ENCODE measurements at places on chromosomes 16 and 17.

- no peak for DNase-seq
These were observed 268.3 kb upstream of the MAF start for GRCh38 chr16:79868841-79869240.

DNA sequence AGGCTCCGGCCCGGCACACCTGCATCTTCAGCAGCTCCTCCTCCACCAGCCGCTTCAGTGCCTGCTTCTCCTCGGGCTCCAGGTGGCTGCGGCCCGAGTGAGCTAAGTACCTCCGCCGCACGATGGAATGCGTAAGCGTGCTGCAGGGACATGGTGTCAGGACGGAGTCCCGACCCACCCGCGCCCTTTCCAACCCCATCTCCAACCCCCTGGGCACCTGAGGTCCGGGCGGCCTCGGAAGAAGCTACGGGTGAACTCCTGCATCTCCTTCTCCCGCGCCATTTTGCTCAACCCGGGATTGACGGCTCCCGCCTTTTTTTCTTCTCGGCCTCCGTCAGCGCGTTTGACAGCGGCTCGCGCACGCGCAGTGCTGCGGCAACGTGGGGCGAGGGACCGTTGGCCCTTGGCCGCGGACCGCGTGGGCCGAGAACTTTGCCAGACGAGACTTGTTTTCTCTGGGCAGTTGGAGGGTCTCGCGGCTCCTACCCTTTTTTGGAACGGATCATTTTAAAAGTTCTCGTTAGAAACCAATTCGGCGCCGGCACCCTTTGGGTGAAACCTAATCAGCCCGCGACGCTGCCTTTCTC lies at the start of gene HIRIP3:
Gene HIRIP3 (minus strand): TSS at position 294 of the 587 bp plus-strand sequence. CDS start 12 bp downstream, at position 282.
- DNase-seq, result peak; percentile 79

DNA sequence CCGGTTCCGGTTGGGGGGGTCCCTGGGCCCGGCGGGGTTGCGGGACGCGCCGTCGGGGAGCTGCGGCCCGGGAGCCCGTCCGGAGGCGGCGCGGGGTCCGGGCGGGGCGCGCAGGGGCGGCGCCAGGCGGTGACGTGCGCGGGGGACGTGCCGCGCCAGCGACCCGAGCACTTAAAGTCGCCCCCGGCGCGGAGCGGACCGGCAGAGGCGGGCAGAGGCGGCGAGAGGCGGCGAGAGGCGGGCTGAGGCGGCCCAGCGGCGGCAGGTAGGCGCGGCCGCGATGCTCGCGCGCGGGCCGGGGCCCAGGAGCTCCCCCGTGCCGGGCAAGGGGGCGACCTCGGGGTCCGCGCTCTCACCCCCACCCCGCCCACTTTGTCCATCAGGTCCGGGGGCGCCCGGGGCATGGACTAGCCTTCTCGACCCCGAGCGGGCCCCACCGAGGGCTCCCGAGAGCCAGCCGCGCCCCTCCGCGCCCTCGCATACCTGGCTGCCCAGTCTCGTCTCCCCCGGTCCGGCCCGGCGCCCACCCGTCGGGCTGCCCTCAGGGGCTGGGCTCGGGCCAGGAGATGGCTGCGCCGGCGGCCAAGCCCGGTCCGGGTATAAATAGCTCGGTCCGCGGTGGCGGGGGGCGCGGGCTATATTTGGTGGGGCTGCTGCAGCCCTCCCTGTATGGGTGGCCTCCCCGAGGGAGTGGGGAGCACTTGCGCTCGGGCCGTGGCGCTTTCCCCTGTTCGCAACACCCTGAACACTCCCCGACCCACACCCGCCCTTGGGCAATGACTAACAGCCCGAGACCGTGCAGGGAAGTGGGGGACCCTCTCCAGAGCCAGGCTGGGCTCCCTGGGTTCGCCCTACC lies at the start of gene SLC16A3:
Gene SLC16A3 (plus strand): TSS at position 201 of the 856 bp plus-strand sequence. CDS start 6,967 bp downstream, outside the sequence.
- DNase-seq, result peak; percentile 87

GRCh38 chr17:49069585-49070273 lies 62.8 kb upstream of the B4GALNT2 start:
- no peak for DNase-seq

GRCh38 chr16:8727857-8728618 lies 53.6 kb downstream of the ABAT start:
- DNase-seq, result no peak

DNA sequence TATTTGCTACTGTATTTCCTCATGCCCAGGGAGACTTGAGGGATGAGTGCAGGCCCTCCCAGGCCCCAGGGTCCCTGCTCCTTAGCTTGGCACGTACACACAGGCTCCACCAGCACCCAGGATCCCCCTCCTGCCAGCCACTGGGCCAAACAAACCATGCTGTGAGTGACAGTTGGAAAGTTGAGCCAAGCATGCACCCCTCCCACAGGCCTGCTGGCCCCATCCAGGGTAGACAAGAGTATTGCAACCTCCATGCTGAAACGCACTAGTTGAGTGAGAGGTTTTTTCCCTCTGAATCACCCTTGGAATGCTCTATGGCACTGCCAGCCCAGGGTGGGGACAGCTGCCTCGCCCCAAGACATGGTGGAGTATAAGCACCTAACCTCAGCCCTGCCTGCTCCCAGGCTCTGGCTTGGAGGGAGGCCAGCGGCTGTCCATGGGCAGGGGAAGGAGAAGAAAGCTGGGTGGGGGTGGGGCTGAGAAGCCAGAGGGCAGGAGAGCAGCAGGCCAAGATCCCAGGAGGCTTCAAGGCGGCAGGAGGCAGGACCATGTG lies 49.6 kb downstream of the PITPNM3 start:
- DNase-seq, result no peak

DNA sequence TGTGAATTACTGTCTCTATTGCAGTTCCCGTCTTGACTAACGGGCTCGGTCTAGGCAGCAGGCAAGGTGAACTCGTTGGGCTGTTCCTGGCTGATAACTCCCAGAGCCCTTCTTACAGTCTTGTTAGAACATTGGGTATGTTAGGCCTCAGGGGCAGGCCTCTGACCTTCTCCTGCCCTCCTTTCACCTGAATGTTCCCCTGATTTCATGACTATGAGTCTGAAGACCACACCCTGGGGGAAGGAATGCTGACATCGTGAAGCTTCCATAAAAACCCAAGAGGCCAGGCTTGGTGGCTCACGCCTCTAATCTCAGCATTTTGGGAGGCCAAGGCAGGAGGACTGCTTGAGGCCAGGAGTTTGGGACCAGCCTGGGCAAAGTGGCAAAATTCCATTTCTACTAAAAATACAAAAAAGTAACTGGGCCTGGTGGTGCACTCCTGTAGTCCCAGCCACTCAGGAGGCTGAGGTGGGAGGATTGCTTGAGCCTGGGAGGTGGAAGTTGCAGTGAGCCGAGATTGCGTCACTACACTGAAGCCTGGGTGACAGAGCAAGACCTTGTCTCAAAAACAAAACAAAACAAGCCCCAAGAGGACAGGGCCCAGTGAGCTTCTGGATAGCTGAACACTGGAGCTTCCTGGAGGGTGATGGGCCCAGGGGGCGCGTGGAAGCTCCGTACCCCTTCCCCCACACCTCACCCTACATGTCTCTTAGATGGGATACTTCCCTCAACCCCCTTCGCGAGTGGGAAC lies 47.8 kb upstream of the FBXO47 start:
- DNase-seq, result no peak

GRCh38 chr16:71459510-71459909 lies 2.5 kb downstream of the ZNF23 start:
- DNase-seq, result no peak

DNA sequence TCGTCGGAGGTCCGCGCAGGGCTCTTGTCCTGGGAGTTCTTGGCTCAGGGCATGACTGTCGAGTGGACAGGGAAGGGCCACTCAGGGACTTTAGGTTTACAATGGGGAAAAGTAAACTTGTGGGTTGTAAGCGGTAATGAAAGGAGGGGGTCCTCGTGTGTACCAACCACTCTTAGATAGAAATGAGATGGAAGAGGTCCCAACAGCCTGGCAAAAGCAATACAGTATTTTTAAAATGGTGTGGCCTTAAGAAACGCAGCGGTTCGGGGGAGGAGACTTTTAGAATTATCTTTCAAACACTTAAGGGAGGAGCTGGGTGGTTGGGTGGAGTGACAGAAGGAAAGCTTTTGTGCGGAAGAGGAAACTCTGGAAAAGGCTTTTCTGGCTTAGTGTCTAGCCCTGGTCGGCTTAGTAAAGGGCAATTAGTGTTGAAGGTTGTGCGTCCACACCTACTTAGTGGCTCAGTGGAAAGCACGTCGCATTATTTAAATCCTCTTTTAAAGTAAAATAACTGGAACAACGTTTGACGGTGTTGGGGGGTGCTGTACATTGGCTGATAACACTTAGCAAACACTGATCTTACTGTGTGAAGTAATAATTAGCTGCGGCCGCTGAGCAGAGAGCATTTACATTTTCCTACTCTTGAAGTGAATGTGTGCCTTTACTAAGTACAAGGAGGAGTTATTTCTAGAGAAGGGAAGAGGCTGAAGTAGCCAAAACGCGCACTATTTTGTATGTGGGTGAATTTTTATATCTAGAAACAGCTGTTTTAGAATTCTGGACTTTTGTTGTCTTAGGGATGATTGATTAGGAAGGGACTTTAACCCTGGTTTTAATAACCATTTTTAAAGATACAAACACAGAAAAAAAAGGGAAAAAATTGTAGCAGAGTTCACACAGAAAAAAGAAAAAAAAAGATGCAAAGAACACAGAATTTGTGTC lies 1.0 kb downstream of the WSB1 start:
- peak; percentile 3 for DNase-seq

DNA sequence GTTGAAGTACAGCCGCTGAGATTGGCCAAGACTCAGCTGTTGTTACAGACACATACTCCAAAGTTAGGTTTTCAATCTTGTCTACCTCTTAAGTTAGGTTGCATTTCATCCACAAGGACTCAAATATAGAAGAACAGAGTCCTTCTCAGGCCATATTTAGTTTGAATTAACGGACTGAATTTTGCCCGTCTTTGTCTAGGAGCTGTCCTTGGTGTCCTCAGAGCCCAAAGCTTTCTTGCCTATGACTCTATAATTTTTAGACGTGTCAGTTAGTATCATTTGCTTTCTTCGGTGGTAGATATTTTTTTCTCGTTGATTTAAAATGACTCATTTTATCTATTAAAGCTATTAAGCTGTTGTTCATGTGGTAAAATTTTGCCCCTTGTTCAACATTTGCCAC lies 403.2 kb downstream of the HS3ST3B1 start:
- no peak for DNase-seq

DNA sequence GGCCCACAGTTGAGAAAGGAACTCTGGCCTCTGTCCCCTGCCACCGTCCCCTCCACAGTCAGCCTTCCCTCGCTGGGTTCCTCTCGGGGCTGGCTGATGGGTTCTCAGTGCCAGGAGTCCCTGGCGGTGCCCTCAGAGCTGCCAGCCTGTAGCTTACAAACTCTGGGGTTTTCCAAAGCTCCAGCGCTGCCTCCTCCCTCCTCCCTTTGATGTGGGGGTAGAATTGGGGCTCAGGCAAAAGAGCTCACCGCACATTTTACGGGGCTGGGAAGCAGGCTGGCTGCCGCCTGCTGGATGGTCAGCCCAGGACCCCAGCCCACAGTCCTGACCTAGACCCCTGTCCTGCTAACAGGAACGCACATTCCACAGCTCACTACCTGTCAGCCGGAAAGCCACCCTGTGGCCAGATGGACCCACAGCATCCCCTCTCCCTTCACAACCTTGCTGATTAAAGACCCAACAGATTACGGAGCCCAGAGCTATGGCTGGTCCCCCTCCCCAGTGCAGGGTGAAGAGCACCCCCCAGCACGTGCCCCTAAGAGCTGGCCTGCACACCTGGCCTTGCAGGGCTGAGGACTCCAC lies 6.0 kb downstream of the VASN start:
- no peak for DNase-seq

DNA sequence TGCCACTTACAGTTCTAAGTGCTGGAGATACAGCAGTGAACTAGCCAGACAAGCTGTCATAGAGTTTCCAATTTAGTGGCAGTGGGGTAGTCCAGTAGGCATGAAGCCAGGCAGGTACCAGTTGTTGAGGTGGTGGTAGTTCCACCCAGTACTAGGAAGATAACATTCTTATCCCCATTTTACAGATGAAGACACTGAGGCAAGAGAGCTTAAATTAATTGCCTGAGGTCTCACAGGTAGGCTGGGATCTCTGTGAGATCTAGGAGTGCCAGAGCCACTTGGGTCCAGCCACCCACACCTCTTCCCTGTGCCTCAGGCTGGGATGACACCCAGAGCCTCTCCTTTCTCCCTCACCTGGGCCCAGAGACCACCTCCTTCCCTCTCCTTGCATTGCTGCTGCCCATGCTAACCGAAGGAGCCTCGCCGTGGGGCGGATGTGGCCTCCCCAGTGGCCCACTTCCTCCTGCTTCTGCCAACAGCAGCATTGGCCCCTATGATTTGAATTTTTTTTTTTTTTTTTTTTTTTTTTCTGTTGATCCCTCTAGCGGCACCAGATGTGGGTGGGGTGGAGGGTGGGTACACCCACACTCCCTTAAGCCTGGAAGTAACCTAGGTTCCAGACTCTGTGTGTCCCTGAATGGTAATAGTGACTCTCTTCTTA lies 114.0 kb downstream of the PRKCB start:
- peak; percentile 15 for DNase-seq

GRCh38 chr17:19014628-19015215 lies 10.2 kb upstream of the FAM83G start:
- no peak for DNase-seq

DNA sequence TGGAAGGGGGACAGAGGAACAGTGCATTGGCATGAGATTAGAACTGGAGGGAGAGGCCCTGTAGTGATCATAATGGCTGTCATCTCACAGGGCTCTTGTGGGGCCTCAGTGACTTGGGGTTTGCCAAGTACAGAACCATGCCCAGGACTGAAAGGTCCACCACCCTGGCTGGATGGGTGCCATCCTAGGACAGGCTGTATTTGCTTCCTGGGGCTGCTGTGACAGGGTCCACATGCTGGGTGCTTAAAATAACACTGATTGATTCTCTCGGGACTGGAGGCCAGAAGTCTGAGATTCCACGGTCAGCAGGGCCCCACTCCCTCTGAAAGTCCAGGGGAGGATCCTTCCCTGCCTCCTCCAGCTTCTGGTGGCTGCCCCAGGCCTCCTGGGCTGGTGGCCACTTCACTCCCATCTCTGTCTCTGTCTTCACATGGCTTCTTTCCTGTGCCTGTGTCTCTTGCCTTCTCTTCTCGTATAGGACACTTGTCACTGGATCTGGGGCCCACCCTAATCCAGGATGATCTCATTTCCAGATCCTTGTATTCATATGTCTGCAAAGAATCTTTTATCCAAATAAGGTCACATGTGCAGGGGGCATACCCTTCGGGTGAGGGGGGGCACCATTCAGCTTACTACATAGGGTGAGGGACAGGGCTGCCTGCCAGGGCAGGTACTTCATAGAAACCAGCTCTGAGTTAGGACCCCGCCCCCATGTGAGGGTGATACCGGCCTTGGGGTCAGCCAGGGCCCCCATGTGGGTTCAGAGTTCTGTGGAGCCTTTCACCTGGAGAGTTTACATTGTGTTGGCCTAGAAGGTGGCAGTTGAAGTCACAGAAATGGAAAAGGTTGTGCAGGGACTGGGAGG lies 52.6 kb downstream of the USP22 start:
- no peak for DNase-seq

GRCh38 chr17:78154903-78155811 lies 9.0 kb downstream of the C17orf99 start:
- no peak for DNase-seq

DNA sequence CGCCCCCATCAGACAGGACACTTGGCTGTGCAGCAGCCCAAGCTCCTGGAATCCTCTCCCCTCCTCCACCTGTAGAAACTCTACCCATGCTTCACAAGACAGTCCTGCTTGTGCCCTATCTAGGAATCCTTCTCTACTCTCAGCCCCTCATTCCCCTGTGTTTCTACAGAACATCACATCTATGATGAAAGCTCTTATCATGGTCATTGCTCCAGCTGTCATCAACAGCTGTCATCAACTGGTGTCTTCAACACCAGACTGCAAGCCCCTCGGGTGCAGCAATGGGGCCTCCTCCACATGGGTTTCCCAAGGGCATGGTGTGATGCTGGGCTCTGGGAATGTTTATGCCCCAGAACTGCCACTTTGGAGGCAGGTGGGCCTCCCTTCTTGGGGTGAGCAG lies 21.1 kb upstream of the CDRT4 start:
- no peak for DNase-seq

GRCh38 chr17:60819447-60820130 lies 141.9 kb downstream of the BCAS3 start:
- DNase-seq, result no peak

Measured in T-helper 2 cell (primary cell).